ENCODE measurements at places on chromosomes 1 and 21.

DNA sequence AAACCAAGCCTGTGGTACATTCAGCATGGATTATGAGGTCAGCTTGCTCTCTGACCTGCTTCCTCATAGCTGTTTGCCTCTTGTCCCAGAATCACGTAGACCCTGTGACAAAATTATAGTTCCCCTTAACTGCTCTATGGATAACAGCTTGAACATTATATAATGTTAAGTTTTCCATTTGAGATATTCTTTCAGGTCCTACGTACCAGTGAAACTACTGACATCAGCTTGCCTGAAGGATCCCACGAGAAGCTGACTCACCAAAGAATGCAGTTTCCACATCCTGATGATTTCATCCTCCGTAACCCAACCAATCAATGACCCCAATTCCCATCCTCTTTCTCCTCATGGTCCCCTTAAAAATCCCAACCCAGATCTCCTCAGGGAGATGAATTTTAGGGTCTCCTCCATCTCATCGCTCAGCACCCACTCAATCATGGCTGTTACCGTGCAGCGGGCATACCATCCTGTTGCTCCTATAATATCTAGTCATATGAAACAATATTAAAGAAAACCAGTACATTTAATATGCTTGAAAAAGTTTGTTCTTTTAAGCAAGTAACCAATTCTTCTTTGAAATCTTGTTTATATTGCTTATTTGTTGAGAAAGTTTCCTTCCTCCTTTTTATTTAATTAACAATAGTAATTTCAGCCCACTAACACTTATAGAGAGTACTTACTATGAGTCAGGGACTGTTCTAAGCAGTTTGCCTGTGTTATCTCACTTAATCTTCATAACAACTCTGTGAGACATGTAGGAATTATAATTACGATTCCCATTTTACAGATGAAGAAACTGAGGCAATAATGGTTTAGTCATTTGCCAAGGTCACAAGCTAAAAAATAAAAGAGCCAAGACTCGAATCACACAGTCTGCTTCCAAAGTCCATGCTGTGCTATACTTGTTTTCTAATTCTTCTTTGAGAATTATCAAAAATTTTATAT is 27.4 kb downstream of the CHML start:
- DNase-seq, result no peak

DNA sequence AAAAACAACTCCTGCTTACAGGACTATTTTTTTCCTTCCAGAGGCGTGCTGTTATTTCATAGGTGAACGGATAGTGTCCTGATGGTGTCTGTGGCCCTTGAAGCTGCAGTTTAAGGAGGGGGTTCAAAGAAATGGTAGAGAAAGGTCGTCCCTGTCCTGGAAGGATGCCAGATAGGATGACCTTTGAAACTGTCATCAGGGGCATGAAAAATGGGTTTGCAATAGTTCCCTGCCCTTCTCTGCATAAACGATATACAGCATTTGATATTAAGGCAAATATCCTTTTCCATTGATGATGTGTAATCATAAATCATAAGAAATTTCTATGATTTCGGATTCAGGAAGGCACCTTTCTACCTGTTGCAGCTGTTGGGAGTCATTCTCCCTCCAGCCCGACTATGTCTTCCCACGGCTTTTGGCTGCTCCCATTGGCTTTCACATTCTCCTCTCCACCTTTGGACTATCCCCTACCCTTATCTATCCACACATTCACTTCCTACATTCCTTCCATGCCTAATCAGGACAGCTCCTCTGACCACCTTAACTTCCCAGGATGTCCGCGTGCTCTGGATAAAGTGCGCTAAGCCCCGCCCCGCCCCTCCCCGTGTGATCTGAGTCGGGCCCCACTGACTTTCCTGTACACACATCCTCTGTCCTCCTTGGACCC is 209.8 kb downstream of the DISC1 start:
- DNase-seq, result no peak

DNA sequence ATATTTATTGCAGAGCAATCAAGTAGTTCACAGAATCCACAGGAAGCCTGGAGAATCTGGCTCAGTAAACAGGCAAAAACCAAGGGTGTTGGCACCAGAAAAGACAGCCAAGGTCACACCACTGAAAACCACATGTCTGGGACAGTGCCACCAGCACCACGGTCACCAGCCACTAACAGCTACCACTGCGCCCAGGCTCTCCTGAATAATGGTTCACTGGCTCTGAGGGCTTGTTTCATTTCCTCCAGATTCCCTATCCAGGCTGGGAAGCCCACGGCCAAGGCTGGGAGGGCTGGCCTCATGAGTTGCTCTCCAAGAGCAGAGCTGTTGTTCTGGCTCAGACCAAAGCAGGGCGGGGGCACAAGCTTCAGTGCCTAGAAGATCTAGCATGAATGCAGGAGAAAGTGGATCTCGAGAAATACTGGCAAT is 54.5 kb upstream of the PTGFRN start:
- DNase-seq, result peak; percentile 16

DNA sequence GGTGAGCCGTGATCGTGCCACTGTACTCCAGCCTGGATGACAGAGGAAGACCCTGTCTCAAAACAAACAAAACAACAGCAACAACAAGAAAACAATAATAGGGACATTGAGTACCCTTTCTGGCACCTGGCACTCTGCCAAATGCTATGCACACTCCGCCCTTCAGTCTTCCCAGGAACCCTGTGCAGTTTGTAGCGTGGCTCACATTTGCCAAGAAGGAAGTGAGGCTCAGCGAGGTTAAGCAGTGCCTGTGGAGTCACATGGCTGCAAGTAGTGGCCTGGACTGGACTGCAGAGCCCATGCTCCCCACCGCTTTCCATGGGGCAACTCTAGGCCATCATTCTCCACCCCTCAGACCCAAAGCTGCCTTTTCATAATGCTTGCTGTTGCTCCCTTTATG is 5.3 kb upstream of the EVA1B start:
- no peak for DNase-seq

- no peak for DNase-seq
These were observed 76.8 kb downstream of the KIF1B start for GRCh38 chr1:10287023-10287645.

DNA sequence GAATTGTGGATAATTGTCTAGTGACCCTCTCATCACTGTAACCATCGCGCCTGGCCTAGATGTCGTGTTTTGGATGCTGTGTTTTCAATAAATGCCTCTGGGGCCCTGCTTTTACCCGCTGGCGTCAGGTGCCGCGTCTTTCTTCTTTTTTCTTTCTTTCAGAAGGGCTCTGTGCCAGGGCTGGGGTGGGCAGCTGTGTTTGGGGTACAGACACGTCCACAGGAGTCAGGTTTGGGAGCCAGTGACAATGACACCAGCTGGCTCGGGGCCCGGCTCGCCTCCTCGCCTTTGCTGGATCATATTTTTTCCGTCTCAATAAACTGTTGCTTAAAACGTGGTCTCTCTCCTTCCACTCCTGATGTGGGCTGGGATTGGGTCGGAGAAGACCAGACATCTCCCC is 16.1 kb downstream of the TMEM201 start:
- no peak for DNase-seq

- no peak for DNase-seq
These were observed 115.4 kb upstream of the HOOK1 start for GRCh38 chr1:59699227-59699847.

DNA sequence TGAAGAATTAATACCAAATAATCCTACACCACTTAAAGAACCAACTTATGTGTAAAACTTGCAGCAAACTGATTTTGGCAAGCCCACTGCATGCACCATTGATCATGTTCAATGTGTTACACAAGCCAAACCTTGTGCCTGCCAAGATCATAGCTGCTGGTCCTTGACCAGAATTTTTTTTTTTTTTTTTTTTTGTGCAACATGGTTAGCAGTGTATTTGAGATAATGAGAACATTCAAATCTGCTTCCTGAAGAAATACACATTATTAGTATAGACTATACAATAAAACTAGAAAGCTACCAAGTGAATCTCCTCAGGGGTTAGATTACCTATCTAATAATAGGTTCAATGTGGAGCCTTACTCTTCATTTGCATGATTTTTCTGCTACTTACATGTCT is 421.0 kb downstream of the MRPL39 start:
- no peak for DNase-seq

- no peak for DNase-seq
These were observed 44.5 kb downstream of the LRRC38 start for GRCh38 chr1:13469343-13469742.

GRCh38 chr1:5598824-5599395 is 393.3 kb downstream of the NPHP4 start:
- no peak for DNase-seq

DNA sequence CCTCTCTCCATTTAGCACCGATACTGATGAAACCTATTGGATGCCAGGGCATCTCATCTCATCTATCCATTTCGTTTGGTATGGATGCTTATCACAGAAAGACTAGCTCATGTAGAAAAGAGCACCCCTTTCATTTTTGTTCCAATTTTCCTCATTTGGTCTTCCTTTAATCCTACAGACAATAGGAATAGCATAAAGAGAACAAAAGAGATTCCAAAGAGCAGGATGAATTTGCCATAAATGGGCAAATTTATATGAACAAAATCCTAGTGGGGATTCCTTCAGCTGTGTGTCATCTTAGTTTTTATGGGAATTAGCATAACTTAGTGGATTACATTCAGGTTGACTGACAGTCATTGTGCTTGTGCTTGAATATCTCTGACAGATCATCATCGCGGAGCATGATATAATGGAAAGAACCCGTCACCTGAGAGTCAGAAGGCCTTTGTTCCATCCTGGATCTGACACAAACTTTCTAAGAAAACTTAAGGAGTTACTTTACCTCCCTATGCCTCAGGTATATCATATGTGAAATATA is 777.5 kb upstream of the ADGRL2 start:
- DNase-seq, result no peak

DNA sequence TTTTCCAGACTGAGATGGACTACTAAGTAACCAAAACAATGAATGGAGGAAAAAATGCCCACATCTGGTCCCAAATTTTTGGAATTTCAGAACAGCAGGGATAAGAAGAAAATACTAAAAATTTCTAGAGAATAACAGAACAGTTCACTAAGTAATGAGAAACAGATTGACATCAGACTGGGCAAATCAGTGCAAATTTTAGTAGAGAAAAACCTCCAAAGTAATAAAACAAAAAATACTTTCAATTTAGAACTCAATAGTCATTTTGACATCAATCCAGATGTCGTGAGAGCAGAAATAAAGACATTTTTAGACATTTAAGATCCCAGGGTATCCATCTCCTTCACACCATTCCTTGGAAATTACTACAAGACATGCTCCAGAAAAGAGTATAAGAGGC is 39.3 kb downstream of the CRP start:
- no peak for DNase-seq

- no peak for DNase-seq
These were observed 16.0 kb downstream of the ZBTB17 start for GRCh38 chr1:15959827-15960446.

DNA sequence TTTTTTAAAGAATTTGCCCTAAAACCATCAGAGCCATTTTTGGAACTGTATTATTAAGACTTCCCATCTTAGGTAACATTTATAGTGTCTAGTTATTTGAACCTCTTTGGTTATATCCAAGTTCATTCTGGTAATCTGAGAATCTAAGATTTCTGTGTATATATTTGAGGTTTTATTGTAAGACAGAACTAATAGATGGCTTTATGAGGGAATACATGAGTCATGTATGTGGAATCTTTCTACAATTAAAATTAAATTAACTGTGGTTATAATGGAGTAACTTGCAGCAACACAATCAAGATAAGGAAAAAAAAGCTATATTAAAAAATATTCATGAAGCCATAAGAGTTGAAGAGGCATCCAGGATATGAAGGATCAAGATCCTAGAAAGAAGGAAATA is 92.1 kb downstream of the UBE2U start:
- no peak for DNase-seq

- DNase-seq, result peak; percentile 7
These were observed 38.6 kb downstream of the NFIA start for GRCh38 chr1:61120998-61121397.

- DNase-seq, result no peak
These were observed 49.5 kb downstream of the OLFML2B start for GRCh38 chr1:161973924-161974845.
